NCI-H510A treated with DMSO at 0.1 percent for 48 hours (cell line): ENCODE measurements at places on chromosomes 4 and X.
A peak's percentile ranks its signal among the peaks of the same experiment; 100 is the strongest.

GRCh38 chr4:17013382-17014006 is 115.0 kb upstream of the LDB2 start:
- DNase-seq, result no peak

DNA sequence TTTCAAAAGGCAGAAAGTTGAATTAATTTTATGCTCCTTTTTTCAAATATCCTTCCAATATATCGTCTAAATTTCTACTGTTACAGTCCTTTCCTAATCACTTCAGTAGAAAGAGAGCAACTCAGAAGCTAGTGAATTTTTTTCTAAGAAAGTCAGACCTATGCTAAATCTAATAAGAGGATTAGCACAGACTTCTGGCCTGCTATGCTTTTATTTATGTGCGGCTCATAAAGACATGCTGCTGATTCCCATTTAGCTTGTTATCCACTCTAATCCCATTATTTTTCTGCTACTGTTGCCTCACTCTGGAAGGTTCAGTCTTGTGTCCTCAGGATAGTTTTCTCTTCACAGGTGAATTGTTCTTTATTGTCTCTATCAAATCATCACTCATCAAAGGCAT is 473.5 kb upstream of the FAM241A start:
- DNase-seq, result no peak

DNA sequence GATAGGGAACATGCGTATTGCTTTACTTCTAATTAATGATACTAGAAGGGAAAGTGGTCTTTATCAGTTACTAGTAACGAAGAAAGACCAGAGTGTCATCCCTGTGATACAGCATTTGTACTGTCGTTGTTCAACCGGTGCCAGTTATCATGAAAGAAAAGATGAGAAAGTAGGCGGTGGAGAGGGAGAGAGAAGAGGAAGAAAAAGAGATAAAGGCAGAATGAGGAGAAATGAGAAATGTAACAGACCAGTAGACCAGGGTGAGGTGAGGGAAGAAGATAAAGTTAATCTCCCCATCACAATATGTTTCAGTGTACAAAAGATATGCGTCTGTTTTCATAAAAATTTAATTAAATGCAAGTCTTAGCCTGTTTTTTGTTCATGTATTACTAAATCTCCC is 135.2 kb upstream of the HPGD start:
- no peak for DNase-seq

- peak; percentile 4 for DNase-seq
Measured at GRCh38 chr4:81030981-81031791, 678 bp downstream of the BMP3 start.

DNA sequence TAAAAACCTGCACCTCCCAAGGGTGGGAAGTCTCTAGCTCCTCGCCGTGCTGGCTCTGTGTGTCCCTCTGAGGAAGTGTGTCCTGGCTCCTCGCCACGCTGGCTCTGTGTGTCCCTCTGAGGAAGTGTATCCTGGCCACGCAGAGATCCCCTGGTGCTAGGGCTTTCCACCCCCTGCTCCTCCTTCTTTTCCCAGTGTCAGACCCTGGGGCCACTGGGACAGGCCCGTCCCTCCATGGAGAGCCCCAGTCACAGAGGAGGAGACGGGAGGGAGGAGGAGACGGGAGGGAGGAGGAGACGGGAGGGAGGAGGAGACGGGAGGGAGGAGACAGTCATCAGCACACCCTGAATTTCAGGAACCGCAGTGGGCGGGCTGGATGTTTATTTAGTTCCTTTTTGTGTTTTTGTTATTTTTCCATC is 53.8 kb upstream of the HGFAC start:
- no peak for DNase-seq

DNA sequence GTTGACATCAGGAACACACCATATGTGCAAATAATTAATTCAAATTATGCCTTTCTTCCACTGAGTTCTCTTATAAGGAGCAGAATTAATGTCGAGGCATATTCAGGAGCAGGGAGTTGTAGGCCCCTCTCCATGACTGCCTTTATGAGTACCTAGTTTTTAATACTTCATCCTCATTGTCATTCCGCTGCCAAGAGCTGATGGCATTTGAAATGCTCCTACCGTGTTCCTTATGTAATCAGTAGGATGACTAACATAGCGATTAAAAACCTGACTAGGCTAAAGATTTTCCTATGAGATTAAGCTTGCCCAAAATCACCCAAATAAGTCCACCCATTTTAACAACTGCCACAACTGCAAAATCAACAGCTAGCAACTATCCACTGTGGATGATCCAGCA is 220.6 kb downstream of the DHX15 start:
- DNase-seq, result no peak

DNA sequence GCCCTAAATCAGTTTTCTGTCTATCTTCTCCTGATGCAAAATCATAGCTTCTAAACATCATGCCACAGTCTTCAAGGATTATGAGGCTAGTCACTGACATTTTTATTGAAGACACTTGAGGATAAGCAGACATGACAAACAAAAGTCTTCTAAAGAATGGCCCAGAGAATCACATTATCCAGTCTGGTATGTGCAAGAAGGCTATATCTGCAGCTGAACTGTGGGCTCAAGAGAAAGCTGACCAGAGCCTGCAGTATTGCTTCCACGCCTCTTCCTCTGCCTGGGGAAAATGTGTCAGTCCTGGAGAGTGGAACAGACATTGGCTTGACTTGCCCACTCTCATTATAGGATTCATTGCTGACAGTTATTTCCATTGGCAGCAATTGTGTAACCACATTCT is 553.5 kb downstream of the SPOCK3 start:
- DNase-seq, result no peak

- no peak for DNase-seq
Measured at GRCh38 chr4:175413561-175413960, 398.5 kb downstream of the GPM6A start.

DNA sequence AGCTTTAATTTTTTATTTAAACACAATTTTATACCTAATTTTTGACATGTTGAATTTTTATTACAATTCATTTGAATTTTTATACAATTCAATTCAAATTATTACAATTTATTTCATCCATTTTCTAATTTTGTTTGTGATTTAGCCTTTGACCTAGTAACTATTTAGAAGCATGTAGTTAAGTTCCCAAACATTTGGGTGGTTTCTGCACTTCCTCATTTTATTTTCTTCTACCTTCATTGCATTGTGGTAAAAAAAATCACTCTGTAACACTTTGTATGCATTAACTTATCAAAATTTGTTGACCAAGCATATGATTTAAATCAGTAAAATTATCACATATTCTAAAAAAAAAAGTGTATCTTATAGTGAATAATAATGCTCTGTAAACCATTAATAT is 928.9 kb downstream of the ARAP2 start:
- DNase-seq, result no peak

DNA sequence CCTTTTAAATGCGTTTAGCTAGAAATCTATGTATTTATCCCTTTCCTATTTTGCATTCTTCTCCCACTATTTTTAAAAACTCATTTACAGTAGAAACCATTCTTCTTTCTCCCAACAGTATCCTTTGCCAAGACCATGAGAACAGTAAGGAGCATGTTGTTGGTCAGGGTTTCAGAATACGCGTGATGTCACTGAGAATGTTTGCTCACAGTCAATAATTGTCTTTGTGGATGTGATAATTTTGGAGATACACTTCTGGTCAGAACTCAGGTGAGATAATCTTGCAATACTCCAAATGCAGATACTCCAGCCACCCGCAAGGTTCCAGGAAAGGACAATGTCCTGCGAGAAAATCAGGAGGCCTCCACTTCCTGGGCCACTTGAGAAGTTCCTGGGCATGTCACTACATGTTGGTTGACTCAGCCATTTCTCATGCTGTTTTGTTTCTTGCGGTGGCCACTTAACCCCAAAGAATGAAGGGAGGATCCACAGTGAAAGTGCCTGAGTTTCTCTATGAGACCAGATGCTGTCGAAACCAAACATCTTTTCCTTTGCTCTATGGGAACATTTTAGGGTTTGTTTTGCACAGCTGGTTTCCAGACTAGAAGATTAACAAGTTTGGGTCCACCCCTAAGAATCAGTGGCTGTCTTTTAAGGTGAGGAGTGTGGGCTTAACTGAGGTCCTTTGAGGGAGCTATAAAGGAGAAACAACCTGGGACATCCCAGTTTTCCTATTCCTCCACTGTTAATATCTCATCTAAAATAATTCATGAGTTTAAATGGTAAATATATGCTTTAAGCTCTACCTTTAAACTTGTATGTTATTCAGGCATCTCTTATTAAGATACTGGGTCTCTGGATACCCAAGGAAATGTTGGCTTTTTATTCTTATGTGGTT is 116.0 kb downstream of the SOWAHB start:
- peak; percentile 79 for DNase-seq

- DNase-seq, result no peak
Measured at GRCh38 chr4:173490817-173491528, 39.1 kb downstream of the HAND2 start.
